Articular chondrocyte of knee joint (primary cell): ENCODE measurements at places on chromosomes 5 and 9. TPM values are rescaled to one million over a fixed set of nuclear protein-coding genes. Genes with fewer than 3 reads are reported as not detected.

The TMOD1 gene
- total RNA-seq, result 0.65 and 1.0 TPM in 2 replicates

The TXNDC8 gene
- not detected in 2 replicates for total RNA-seq

The SPRY4 gene
- total RNA-seq, result 11.9 and 27.2 TPM in 2 replicates

The PFN3 gene
- not detected in 2 replicates for total RNA-seq

The BRD3OS gene
- total RNA-seq, result 24.6 and 30.3 TPM in 2 replicates

The LOX gene
- total RNA-seq, result 448 and 518 TPM in 2 replicates

The FOXD4L6 gene
- 0.13 TPM in 1 of 2 replicates, not detected in the other for total RNA-seq

The FABP6 gene
- not detected in 2 replicates for total RNA-seq

The SVEP1 gene
- 63.7 and 89.5 TPM in 2 replicates for total RNA-seq

The ADAMTS12 gene
- 5.9 and 6.1 TPM in 2 replicates for total RNA-seq

The HMGCR gene
- 53.3 and 57.5 TPM in 2 replicates for total RNA-seq

The HTR4 gene
- 0.11 TPM in 1 of 2 replicates, not detected in the other for total RNA-seq

The PCDHB5 gene
- 2.9 and 3.6 TPM in 2 replicates for total RNA-seq

The OR2Y1 gene
- not detected in 2 replicates for total RNA-seq

The VAV2 gene
- 14.3 and 14.8 TPM in 2 replicates for total RNA-seq

The PIGO gene
- 10.6 and 13.5 TPM in 2 replicates for total RNA-seq

The ISCA1 gene
- total RNA-seq, result 35.5 and 37.0 TPM in 2 replicates

The KIF24 gene
- total RNA-seq, result 2.1 and 2.8 TPM in 2 replicates

The RASGEF1C gene
- total RNA-seq, result not detected in 2 replicates

The ZDHHC11 gene
- total RNA-seq, result 1.0 and 1.4 TPM in 2 replicates

The KCNV2 gene
- not detected in 2 replicates for total RNA-seq

The SPATA31E1 gene
- not detected in 2 replicates for total RNA-seq

The NEK6 gene
- 50.0 and 52.7 TPM in 2 replicates for total RNA-seq

The ZBED3 gene
- total RNA-seq, result 1.1 and 1.4 TPM in 2 replicates

The WDR36 gene
- total RNA-seq, result 55.9 and 60.8 TPM in 2 replicates

The STPG3 gene
- total RNA-seq, result not detected in 2 replicates

The SMIM33 gene
- not detected in 2 replicates for total RNA-seq

The SAXO1 gene
- total RNA-seq, result 0.13 and 0.22 TPM in 2 replicates

The PCDHGA8 gene
- 5.6 and 5.7 TPM in 2 replicates for total RNA-seq

The FOXD4L5 gene
- total RNA-seq, result under 0.01 TPM in 1 of 2 replicates, not detected in the other

The CEP78 gene
- 13.2 and 17.4 TPM in 2 replicates for total RNA-seq

The CCL21 gene
- total RNA-seq, result not detected in 2 replicates

The TLR4 gene
- 7.4 and 8.1 TPM in 2 replicates for total RNA-seq

The KCNT1 gene
- not detected in 2 replicates for total RNA-seq

The SPATA31A3 gene
- not detected in 2 replicates for total RNA-seq

The RCL1 gene
- total RNA-seq, result 17.0 and 23.0 TPM in 2 replicates
